Stimulated activated naive CD8-positive, alpha-beta T cell treated with anti-CD3 and anti-CD28 coated beads, Interleukin-15, amount 100 ng/mL, for 72 hours (primary cell): ENCODE measurements at places on chromosomes 5 and 9.
A peak's percentile ranks its signal among the peaks of the same experiment; 100 is the strongest.

DNA sequence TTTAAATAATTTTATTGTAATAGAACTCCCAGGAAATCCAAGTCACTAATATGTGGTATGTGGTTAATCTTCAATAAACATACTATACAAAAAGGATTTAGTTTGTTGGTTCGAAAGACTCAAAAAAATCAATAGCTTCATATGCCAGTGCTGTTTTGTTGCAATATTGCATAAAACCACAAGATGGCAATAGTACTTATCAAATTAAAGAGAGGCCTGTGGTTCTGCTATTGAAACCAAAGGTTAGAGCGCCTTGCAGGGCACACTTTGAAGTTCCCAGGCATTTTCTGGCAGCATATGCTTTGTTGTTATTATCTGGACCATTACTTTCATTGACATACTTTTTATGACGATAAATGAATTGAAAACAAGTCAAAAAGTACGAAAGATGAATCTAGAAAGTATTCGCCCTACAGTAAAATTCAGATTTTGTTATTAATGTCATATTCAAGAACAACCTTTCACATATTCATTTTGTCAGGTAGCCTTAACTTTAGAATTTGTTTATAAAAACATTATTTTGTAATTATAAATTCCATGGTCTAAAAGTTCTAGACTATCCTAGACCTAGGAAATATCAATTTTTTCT is 316.3 kb downstream of the MCTP1 start:
- peak; percentile 21 for DNase-seq

DNA sequence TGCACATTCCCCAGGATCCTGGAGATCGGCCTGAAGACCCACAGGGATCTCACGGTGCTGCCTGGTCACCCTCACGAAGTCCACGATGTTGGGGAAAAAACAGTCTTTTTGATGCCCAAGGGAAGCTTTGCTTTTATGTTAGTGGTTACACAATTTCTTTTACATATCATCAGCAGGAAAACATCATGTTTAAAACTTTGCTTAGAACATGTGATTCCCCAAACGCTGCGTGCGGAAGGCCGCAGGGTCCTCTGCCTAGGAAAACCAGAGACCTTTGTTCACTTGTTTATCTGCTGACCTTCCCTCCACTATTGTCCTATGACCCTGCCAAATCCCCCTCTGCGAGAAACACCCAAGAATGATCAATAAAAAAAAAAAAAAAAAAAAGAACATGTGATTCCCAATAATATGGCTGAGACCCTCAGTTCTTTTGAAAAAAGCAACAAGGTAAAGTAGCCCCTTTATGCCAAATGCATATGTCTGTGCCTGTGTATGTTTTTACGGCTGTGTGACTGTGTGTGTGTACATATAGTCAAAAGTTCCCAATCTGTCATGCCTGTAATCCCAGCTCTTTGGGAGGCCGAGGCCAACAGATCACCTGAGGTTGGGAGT is 11.5 kb upstream of the AGPAT2 start:
- no peak for DNase-seq

DNA sequence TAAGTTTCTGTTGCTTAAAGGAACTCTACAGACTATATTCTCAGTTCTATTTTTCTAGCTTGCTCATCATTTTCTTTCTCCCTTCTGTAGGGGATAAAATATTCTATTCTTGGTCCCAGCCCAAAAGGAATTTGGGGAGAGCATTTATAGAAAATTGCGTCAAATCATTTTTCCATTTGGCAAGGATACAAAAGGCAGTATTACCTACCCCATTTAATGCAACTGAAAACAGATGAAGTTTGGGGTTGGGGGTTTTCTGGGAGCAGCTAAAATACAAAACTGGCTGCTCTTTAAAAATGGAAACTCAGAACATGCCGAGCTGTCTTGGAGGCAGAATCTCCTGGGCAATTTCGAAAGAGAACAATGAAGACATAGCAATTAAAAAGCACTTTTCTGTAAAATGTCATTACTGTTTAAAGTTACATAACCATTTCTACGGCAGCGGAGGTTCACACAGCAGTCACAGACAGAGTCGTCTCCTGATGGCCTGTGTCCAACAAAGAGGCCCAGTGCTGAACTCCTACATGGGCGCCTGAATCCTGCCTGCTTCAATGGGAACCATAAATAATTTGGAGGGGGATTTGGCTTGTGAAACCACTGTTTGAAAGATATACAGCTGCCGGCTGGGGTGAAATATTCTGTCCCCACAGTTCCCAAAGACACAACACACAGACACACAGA is 152.4 kb downstream of the BRINP1 start:
- DNase-seq, result no peak

DNA sequence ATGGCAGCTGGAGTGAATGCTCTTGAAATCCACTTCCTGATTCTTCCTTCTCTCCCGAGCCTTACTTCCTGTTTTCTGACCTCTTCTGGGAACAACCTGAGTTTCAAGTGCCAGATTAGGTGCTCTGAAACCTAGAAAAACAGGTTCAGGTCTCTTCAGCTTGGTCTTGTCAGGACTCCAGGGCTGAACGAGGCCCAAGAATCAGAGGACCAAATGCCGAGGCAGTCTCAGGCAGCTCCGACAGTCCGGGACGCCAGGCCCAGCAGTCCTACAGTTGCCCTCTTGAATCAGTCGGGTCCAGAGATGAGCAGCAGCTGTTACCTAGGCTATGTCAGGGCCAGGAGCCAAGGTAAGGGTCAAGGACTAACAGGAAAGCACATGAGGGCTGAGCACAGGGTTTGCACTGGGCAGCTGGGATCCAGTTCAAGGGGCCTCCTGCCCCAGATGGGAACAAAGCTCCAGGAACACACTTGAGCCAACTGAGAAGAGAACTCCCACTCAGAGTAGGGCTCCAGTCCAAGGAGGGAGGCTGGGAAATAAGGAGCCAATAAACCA is 38.3 kb upstream of the ADRA1B start:
- DNase-seq, result no peak

DNA sequence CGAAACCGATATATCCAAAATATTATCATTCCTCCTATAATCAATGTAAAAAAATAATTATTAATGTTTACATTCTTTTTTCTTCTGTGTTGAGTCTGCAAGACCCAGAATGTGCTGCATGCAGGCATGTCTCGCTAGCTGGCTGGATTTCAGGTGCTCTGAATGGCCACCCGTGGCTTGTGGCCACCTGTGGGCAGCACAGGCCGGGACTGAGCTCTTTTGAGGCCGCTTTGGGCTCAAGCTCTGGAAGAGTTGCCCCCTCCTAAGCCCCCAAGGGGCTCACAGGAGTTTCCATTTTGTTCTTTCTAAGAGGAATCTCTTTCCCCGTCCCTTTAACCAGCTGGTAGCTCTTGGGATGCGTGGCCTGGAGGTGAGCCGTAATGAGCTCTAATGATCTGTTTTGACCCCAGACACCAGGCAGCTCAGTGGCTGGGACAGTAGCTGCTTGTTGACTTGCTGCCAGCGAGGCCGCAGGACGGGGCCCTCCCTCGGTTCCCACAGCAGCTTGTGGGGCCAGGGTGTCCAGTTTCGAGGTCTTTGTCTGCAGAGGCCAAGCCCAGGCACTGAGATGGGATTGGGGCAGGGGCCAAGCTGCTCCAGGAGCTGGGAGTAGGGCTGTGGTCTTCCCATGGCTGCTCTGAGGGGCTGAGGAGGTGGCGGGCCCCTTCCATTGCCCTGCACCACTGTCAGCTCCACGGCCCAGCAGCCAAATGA is 20.8 kb downstream of the ASS1 start:
- DNase-seq, result no peak

DNA sequence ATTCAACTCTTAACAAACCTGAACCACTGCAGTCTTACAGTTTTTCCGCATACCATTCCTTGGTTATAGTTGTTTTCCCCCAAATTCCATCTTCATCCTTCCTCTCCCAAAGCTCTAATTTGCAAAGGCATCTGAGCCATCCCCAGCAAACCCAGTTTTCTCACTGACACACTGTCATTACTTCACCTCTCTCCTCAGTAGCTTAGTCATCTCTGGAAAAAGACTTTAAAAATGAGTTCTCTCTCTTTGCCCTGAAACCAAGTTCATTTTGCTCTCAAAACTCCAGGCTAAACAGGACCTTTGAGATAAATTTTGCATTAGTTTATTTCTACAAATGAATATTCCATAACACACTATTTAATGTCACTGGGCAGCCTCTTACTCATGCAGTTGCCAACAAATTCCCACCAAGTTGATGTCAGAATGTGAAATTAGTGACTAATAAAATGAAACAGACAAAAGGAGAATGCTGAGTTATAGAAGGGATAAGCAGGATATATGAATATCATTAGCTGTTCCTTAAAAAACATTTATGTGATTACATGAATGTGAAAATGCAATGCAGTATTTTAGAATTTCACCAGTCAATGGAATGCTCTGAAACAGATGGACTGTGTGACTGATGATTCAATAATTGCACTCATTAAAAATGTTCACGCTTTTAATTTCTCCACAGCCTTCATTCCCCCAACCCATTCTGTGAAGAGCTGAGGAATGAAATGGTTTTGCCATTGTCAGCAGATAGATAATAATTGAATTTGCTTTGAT is 107.4 kb upstream of the DMAC1 start:
- no peak for DNase-seq

GRCh38 chr9:133619791-133620190 is 10.6 kb upstream of the FAM163B start:
- no peak for DNase-seq

DNA sequence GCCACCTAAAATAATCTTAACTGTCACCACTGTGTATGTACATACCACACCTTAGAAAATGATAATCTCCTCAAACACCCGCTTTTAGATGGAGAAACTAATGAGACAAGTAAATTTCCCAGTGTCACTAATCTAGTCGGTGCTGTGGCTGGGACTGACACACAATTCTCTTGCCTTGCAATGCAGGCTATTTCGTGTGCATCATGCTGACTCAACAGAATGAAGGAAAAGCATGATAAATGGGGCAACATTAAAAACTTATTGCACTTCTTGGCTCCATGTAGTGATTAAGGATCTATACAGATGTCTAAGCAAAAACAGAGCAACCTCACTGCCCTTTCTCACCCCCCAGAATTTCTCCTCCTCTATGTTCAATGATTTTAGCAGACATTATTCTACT is 677.9 kb downstream of the DTWD2 start:
- DNase-seq, result no peak

- DNase-seq, result no peak
Observed at GRCh38 chr5:55577353-55578060, 42.7 kb upstream of the PLPP1 start.

DNA sequence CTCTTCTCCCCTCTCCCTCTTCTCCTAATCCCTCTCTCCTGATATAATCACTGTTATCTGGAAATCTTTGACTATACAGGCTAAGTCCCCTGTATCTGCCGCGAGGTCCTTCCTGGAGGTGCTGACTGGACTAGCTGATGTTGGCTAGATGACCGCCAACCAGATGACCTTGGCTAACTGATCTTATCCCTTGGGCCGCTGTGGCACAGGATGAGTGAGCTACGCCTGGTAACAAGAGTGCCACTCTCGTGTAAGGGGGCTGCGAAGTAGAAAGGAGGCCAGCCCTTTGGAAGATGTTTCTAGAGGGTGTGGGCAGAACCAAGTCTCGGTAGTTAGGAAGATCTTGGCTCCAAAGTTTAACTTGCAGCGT is 345 bp upstream of the PRRC1 start:
- no peak for DNase-seq

DNA sequence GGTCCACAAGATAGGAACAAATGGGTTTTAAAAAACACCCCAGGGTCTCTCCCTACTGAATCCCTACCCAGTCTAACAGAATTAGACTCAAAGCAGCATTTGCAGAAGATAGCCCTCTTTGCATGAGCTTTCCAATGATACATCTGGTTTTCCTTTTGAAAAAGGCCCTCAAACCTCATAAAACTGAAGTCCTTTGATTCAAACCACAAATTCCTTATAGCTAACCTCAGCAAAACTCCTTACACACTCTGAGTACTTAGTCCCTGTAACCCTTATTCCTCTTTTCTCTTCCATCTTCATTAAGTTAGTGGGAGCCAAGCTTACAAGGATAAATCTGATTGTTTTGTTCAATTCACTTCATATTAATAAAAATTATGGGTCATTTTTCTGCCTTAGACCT is 90.5 kb upstream of the TNC start:
- no peak for DNase-seq

DNA sequence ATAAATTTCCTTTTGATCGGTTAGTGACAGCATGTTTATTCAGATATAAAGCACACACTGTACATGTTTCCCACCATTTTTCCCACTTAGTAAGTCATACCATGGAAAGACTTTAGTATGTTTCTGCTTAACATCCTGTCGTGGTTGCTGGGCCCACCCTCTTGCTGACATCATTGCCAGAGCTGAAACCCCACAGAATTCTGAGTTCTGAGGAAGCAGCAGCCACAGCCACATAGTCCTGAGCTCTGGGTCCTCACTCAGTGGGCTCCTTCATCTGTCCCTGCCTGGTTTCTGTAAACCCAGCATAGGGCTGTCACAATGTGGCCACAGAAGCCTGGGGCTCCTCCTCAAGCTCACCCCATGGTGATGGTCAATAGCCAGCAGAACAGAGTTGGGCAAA is 441.5 kb downstream of the ENC1 start:
- no peak for DNase-seq

GRCh38 chr9:97109194-97109811 is 70.4 kb upstream of the CTSV start:
- DNase-seq, result peak; percentile 52

- no peak for DNase-seq
Observed at GRCh38 chr5:167295681-167296005, 995.8 kb upstream of the WWC1 start.

- no peak for DNase-seq
Observed at GRCh38 chr5:10581424-10581748, 17.5 kb downstream of the ANKRD33B start.

- DNase-seq, result no peak
Observed at GRCh38 chr9:109085510-109085909, 34.2 kb downstream of the TMEM245 start.

GRCh38 chr5:135240283-135240633 is 158.8 kb downstream of the MACROH2A1 start:
- DNase-seq, result no peak

GRCh38 chr9:72984226-72984947 is 31.5 kb upstream of the ALDH1A1 start:
- no peak for DNase-seq

DNA sequence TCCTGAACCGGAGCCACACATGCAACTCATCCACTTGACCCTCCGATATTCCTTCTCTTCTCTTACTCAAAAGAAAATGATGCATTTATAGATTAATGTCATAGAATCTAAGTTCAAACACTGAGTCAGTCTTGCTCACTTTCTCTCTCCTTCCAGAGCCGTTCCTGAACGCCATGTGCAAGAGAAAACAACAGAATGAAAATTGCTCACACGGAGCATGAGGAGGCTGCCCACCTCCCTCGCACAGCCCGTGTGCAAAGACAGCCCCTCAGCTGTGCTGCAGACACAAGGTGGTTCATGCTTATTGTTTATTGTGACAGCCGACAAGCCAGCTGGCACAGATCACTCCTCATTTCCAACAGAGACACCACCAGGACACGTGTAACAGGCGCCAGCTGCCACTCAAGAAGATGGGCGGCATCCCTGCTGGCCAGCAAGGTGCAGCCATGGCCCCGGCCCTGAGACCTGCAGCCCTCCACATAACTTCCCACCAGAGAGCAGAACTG is 290.8 kb downstream of the GLIS3 start:
- no peak for DNase-seq
